ENCODE measurements at places on chromosomes 6 and 20.

DNA sequence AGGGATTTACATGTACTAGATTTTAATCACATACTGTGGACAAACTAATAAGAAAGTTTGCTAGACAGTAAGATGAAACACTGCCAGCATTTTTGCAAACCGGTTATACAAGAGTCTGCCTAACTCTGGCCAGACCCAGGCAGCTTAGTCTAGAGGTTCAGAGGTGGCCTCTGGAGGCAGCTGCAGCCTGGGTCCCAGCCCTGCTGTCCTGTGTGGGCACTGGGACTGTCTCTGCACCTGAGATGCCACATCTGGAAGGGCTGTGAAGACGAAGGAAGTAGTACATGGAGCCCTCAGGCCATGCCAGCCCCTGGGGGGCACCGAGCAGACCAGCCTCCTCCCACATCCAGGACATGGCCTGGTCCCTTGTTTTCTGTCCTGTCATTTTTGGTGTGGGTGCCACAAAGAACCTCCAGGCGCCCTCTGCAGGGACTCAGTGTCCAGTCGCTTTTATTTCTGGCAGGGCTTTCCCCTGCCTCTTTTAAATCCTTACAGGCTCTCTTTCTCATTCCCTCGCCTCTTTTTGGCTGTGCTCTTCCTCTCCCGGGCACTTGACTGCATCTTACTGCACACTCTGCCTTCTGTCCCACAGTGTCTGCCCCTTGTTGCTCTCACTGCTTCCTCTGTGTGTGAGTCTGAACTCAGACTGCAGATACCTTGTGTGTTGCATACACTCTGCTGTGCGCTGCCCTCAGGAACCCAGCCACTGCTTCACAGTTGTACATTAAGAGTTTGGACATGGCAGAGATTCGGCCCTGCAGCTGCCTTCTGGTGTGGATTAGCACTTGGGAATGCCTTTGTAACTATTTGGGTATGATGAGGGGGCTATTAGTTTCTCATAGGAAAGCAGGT, 216.7 kb downstream of the ZDHHC14 start:
- DNase-seq: no peak

DNA sequence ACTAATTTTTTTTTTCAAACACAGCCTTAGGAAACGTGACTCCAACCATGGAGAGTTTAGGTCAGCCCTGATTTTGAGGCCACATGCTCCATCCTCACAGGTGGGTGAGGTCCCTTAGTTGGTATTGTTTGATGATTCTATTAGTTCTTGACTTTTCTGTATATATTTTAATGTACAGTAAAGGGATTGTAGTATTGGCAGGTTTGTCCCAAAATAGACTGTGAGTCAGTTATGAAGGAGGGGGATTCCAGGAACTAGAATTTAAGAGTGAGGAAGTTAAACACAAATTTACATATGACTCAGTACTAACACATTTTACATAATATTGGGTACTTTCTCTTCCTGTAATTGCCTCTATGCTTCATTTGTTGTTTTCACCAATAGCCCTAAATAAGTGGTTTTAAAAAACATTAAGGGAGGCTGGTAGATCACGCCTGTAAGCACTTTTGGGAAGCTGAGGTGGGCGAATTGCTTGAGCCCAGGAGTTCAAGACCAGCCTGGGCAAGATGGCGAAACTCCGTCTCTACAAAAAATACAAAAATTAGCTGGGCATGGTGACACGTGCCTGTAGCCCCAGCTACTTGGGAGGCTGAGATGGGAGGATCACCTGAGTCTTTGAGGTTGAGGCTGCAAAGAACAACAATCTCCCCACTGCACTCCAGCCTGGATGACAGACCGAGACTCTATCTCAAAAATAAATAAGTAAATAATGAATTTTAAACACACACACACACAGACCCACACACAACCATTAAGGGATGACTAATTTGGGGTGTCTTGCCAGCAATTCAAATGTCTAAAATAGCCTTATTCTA, 81.8 kb downstream of the SGK1 start:
- no peak for DNase-seq

DNA sequence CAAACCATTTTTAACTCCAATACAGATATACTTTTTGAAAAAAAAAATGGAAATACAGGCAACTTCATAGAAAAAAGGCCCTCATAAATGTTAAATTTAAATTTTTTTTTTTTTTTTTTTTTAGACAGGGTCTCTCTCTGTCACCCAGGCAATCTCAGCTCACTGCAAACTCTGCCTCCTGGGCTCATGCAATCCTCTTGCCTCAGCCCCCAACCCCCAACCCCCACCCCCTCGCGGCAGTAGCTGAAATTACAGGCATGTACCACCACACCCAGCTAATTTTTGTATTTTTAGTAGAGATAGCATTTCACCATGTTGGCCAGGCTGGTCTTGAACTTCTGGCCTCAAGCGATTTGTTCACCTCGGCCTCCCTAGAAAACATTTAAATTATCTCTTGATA, 12.8 kb upstream of the ULBP3 start:
- no peak for DNase-seq

DNA sequence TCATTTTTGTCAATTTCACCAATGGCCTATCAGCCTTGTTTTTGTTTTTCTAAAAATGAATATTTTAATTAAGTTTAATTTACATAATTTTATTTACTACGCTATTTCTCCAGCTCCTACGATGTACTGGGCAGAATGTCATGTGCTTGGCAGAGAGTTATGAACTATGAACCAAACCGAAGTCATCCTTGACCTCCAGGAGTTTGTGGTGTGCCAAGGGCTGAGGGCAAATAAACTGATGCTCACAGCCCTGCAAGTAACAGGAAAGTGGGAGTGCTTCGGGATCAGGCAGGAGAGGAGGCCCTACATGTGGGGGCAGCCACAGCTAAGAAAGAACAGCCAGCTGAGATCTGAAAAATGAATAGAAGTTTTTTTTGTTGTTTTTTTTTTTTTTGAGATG, 38.6 kb downstream of the ZNF217 start:
- DNase-seq: no peak

DNA sequence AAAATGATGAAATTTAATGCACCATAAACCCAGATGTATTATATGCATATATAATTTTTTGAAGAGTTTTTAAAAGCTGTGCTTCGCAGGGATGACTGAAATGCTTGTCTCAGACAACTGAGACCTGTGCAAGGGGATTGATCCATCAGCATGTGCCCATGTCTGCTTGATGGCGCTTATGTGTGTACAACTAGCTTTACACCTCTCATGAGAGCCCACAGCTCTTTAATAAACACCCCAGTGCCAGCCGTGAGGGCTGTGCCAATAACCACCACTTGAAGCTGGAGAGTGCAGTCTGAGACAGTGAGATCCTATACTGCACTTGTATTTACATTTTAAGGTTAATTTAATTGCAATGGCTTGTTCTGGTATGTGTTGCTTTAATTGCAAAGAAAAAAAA, 225.5 kb downstream of the BCKDHB start:
- no peak for DNase-seq

DNA sequence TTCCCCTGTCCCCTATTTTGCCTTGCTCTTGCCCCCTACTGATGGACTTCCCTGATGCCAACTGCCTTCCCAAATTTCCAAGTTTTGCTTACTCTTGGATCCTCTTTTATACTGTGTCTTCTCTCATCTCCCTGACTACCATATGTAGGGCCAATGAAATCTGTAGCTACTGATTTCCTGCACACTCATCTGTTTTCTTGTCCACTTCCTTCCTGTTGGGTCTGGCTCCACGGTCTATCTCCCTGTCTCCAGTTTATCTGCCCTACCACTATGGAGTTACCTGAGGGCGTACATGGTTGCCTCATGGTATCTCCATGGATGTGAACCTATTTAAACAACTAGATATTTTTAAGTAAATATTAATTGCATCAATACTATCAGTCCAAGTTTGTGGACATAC, 140.3 kb upstream of the MCHR2 start:
- DNase-seq: no peak

- no peak for DNase-seq
Measured at GRCh38 chr6:140043357-140043756, 668.9 kb upstream of the CITED2 start.

DNA sequence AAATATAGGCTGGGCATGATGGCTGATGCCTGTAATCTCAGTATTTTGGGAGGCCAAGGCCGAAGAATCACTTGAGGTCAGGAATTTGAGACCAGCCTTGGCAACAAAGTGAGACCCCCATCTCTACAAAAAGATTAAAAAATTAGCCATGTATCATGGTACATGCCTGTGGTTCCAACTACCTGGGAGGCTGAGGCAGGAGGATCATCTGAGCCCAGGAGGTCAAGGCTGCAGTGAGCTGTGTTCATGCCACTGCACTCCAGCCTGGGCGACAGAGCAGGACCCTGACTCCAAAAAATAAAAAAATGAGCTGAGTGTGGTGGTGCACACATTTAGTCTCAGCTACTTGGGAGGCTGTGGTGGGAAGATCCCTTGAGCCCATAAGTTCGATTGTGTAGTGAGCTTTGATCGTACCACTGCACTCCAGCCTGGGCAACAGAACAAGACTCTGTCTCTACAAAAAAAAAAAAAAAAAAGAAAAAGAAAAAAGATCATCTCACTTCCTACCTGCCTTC, 10.1 kb upstream of the GUCA1B start:
- no peak for DNase-seq

Measured in T1000 (cell line).